ENCODE measurements at places on chromosomes 2 and 18. TPM values are rescaled to one million over a fixed set of nuclear protein-coding genes. Genes with fewer than 3 reads are reported as not detected.

- DNase-seq: no peak
These were observed 104.4 kb upstream of the SERPINE2 start for GRCh38 chr2:224143526-224143925.

DNA sequence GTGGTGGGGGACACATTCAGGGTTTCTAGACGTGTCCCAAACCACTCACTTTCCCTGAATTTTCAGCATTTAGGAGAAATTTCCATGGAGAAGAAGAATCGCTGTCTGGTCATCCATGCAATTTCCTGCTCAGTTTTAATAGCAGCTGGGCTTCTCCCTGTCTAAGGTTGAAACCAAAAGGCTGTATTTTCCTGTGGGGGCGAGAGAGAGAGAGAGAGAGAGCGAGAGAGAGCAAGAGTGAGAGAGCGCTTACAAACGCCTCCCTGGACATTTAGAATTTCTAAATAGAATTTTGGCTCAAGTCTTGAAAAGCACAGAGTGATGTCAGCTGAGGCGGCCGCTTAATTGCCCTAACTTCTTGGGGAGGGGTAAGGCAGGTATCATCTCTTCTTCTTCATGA lies 110.8 kb downstream of the SETBP1 start:
- DNase-seq: no peak

UGT1A3 gene
- 1.2 TPM for total RNA-seq

DNA sequence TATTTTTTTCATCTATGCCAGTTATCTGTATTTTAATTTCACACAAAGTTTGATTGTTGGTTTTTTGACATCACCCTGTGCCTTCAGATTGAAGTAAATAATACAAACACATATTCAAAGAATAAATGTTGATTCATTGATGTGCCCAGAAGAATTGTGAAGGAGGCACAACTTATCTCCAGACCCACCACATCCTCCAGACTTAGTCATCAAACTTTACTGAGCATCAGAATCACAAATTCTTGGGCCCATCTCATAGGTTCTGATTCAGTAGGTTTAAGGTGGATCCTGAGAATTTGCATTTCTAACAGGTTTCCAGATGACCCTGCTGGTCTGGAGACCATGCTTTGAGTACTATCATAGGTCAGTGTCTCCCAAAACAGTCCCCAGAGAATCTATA lies 82.8 kb upstream of the PIK3C3 start:
- no peak for DNase-seq

SERPINB10 gene
- not detected for total RNA-seq

Data from HT-29 (cell line).